ENCODE measurements at places on chromosomes 1 and 21.

DNA sequence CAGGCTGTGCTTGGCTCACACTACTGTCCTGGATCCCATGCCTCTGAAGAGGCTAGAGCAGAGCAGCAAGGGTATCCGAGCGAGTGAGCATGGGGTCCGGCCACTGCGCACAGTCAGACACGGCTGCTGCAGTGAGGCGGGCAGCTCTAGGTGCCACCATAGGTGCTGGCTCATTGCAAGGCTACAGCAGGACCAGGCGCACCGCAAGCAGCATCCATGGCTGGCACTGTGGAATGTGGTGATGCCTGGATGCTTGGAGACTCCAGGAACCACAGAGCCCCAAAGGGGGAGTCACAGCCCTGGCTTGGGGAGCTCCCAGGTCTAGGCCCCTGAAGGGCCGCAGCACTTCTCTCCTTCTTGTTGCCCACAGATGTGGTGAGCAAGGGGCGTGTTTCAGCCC is 47.2 kb downstream of the ATP6V1G3 start:
- DNase-seq = no peak

- no peak for DNase-seq
These were observed 121.7 kb downstream of the TNFSF18 start for GRCh38 chr1:172929006-172929405.

GRCh38 chr1:21618561-21619374 is 50.4 kb downstream of the RAP1GAP start:
- no peak for DNase-seq

GRCh38 chr1:77031106-77031662 is 163.9 kb downstream of the ST6GALNAC5 start:
- DNase-seq = no peak

- DNase-seq = no peak
These were observed 106.3 kb downstream of the HIVEP3 start for GRCh38 chr1:41812453-41812852.

GRCh38 chr1:151864411-151864810 is 10.9 kb upstream of the THEM5 start:
- no peak for DNase-seq

DNA sequence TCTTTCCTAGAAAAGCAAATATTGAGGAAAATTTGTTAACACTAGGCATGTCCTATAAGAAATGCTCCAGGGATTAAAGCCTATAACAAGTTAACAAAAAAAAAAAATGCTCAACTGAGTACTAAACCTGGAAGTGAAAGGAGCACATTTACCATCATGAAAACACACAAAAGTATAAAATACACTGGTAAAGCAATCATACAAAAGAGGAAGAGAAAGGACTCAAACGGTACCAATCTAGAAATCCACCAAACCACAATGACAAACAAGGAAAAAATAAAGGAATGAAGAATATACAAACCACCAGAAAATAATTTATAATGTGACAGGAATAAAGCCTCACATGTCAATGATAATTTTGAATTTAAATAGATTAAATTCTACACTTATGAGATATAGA is 21.2 kb downstream of the CD1E start:
- DNase-seq = no peak

DNA sequence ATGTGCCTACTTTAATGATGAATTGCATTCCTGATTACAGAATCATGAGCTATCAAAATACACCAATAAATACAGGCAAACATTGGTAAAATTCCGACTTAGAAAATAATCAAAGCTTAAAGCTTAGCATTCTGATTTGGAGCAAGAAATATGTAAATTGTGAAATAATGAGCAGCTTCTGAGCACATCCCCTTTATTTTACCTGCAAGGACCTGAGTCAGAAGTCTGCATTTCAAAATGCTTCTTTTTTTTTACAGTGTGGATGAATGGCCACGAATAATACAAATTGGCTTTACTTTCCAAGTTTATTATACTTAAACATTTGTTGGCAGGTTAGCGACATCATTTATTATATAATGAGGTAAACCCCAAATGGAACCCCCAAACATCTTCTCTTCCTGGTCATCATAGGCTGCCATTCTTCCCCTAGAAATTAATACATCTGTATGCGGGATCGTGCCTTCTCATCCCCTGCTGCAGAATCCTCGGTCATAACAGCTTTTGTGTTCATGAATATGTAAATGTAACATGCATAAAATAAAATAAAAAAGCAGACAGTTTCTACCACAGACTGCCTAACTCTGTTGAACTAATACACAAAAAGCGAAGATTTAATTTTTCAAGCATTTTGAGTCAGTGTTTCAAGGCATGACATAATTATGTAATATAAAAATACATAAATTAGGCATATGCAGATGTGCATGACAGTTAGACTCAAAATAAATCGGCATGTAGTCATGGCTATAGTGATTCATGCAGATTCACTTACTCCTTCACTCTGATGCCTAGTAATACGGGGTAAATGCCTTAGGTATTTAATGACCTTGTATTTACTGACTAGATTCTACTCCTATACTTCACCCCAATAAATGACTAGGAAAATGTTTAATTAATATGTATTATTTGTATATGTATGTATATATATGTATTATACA is 339.7 kb downstream of the USP25 start:
- no peak for DNase-seq

GRCh38 chr1:3121401-3122210 is 52.6 kb downstream of the PRDM16 start:
- no peak for DNase-seq

DNA sequence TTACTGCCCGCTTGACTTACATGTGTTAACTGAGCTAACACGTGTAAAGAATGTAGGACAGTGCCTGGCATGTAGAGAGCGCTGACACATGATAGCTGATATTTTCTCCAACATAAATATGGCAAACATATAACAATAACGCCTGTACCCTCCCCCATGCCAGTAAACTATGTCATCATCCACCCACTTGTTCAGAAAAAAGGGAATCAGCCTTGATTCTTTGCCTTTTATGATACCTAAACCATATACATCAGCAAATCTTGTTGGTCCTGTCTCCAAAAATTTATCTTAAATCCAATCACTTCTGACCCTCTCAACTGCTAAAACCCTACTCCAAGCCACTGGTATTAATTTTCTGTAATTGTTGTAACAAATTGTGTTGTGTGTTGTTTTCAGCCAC is 1.1 kb upstream of the ZNF692 start:
- DNase-seq = no peak

- DNase-seq = no peak
These were observed 5.8 kb downstream of the INKA2 start for GRCh38 chr1:111733183-111733991.
